ENCODE measurements at places on chromosomes 5 and 9.
A peak's percentile ranks its signal among the peaks of the same experiment; 100 is the strongest.

GRCh38 chr9:131490514-131490913, 12.2 kb upstream of the POMT1 start:
- no peak for DNase-seq

DNA sequence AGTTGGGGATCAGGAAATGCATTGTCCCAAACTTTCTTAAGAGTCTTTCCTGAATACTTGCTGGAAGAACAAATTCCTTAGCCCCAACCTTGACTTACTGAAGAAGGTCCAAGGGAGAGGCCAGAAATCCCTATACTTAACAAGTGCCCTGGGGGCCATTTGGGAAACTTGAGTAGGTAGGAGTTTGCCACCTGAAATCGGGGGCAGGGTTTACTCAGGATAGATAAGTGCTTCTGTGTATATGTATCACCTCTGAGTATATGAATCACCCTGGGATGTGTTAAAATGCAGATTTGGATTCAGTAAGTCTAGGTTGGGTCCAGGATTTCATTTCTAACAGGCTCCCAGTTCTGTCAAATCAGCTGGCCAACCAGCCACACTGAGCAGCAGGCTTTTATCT, 47.9 kb upstream of the MYO10 start:
- no peak for DNase-seq

DNA sequence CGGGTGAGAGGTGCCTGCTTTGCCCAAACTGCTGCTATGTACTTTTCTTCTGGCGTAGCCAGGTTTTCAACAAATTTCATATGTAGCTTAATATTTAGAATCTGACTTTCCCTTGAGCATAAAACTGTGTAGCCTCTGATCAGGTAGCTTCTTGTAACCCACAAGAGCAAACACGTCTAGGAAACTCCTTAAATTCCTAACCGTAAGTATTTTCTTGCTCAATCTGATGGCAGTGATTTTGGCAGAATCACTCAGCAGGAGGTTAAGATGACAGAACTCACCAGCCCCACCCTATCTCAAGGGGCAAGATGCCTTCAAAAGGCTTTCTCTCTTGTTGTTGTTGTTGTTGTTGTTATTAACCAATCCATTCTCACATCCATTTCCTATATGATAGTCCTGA, 20.8 kb downstream of the CKMT2 start:
- DNase-seq = no peak

- DNase-seq = no peak
Observed at GRCh38 chr5:5372930-5373329, 49.5 kb upstream of the ICE1 start.

DNA sequence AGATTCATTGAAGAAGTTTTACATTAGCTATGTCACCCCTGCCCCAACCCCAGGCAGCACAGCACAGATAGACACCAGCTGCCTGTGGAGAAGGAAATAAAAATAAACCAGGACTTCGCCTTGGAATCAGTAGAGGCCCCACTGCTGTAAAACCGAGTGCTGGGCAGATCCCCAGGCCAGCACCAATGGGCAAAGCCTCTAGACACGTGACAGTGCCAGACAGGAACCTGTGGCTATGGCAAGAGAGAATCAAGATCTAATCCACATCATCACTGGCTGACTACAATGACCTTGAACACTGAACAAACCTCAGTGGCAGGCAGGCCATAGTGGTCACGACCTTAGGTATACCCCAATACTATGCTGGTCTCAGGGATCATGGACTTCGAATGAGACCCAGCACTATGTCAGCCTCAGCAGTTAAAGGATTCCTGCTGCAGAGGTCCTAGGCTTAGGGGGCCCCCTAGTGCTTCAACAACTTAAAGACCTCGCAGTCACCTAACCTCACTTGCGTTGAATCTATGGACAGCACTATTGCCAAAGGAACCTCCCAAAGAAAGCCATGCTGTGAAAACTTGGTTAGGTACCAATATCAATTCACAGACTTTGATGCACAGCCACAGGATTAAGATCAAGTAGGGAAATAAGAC, 2118.6 kb upstream of the C9orf72 start:
- no peak for DNase-seq

GRCh38 chr5:94524841-94525697, 93.3 kb downstream of the KIAA0825 start:
- DNase-seq = peak; percentile 44

- DNase-seq = no peak
Observed at GRCh38 chr5:8908055-8908683, 637.7 kb downstream of the SEMA5A start.

- no peak for DNase-seq
Observed at GRCh38 chr5:81790336-81790735, 39.4 kb upstream of the SSBP2 start.

All from AG10803 (cell line).